Activated CD8-positive, alpha-beta T cell treated with anti-CD3 and anti-CD28 coated beads for 36 hours (primary cell): ENCODE measurements at places on chromosomes 5 and 9. TPM values are rescaled to one million over a fixed set of nuclear protein-coding genes. Genes with fewer than 3 reads are reported as not detected.

DNA sequence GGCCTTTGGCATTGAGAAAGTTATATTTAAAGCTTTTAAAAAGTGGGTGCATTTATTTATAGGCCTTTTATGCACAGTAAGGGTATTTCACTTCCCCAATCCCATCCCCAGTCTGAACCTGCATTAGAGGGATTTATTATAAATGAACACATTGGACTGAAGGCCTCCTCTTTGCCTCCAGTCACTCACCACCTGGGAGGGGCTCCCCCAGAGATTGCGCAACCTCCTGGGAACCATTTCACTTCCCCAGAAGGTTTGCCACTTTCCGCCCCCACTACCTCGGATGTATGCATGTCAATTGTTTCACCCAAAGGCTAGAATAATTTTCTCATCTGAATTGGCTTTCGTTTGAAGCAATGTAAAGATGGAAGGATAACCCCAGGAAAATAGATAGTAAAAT, 29.8 kb upstream of the VCAN start:
- no peak for DNase-seq

- DNase-seq, result no peak
Observed at GRCh38 chr9:125125523-125125922, 17.8 kb downstream of the SCAI start.

GRCh38 chr9:5553211-5553610, 42.9 kb downstream of the PDCD1LG2 start:
- DNase-seq, result no peak

ANKRD34B gene
- not detected for total RNA-seq

DNA sequence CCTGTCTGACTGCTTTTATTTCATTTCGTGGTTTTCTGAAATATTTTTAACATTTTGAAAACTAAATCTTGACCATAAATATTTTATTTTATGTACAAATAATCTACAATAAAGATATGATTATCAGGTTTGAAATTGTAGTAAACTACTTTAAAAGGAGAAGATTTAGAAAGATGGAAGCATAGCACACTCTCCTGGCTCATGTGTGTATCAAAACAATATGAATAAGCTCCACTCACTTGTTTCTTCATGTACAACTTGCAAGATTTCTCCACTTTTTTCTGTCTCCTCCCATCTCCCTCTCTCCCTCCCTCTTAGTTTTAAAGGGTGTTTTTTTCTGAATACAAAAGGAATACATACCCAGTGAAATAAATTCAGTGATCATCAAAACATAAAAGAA, 15.4 kb upstream of the VPS13A start:
- no peak for DNase-seq

- no peak for DNase-seq
Observed at GRCh38 chr5:176888016-176888864, 10.9 kb downstream of the HK3 start.

PPP1R26 gene
- total RNA-seq, result 0.54 TPM

DNA sequence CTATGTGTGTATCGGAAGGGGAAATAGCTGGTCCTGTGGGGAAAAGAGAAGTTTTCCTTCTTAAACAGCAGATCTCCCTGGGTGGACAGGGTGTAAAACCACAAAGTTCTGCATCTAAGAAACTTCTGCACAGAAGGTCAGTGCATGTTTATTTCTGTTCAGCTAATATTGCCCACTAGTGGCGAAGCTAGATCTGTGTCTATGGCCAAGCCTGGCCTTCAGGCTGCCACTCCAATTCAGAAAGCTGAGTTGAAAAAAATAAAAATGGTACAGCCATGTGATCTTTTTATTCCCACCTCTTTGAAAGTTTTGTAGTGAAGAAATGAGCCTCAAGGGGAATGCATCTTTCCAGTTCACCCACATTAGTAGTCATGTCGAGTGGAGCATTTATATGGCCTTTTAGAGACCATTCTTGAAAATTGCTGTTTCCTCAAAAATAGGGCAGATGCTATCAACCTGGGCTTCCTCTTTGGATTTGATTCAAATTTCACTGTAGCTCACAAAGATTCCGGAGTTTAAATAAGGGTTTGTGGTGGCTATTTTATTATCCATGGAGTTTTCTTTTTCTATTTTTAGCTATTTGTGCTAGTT, 488.0 kb downstream of the PRELID2 start:
- no peak for DNase-seq

DNA sequence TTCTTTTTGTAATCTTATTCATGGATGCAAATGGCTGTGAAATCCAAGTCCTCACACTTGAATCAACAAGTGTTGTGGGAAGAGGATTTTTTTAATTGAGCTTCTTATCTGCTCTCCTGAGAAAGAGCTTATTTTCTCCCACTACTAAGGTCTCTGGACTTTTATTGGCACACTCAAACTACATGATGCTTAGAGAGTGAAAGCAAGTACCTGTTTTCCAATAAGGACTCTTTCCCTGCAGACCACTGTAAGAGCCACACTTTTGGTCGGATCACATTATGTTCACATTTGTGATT, 546.4 kb upstream of the ARRDC3 start:
- DNase-seq, result no peak

ARHGEF28 gene
- not detected for total RNA-seq

SLC36A3 gene
- not detected for total RNA-seq

DNA sequence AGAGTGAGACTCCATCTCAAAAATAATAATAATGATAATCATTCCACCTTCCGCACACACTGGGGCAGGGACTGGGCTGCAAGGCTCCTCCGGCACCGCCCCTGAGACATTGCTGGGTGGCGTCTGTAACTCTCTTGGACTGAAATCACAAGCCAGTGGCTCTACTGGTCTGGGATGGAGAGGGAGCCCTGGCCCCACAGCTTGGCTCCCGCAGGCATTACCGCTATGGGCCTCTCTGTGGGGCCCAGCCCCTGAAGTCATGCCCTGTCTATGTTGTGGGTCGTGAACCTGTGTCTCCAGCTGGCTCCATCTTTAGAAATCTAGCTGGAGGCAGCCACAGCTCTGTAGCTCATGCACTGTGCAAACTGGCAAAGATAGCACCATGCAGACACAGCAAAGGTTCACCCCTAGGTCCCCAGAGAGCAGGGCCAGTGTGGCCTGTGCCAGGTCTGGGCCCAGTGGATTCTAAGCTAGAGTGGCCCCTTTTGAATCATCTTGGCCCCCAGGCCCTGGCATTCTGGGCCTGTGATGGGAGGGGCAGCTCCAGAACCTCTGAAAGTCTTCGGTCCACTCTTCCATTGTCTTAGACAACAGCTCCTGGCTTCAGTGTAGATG, 36.1 kb upstream of the COL5A1 start:
- no peak for DNase-seq

SV2C gene
- total RNA-seq, result not detected

- peak; percentile 44 for DNase-seq
Observed at GRCh38 chr9:93094658-93095204, 1.3 kb upstream of the CARD19 start.

- DNase-seq, result no peak
Observed at GRCh38 chr5:16957304-16958196, 21.5 kb upstream of the MYO10 start.

IL5 gene
- total RNA-seq, result 1.7 TPM

RNF183 gene
- total RNA-seq, result not detected

DNA sequence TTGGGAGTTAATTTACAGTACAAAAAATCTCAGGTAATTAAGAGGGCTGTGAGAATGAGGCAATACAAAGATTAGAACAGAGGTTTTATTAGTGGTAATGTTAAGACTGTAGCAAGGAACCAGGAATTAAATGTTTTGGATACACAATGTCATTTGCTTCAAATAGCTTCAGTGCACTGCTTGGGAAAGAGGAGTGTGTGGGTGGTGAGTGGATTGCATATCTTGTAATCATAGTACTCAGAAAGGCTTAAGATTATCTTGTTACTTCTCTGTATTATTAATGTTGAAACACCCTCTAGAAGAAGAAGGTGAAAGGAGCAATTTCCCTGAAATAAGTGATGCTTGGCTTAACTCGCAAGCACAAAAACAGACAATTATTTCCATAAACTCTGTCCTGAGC, 21.0 kb upstream of the TBCA start:
- no peak for DNase-seq

DNA sequence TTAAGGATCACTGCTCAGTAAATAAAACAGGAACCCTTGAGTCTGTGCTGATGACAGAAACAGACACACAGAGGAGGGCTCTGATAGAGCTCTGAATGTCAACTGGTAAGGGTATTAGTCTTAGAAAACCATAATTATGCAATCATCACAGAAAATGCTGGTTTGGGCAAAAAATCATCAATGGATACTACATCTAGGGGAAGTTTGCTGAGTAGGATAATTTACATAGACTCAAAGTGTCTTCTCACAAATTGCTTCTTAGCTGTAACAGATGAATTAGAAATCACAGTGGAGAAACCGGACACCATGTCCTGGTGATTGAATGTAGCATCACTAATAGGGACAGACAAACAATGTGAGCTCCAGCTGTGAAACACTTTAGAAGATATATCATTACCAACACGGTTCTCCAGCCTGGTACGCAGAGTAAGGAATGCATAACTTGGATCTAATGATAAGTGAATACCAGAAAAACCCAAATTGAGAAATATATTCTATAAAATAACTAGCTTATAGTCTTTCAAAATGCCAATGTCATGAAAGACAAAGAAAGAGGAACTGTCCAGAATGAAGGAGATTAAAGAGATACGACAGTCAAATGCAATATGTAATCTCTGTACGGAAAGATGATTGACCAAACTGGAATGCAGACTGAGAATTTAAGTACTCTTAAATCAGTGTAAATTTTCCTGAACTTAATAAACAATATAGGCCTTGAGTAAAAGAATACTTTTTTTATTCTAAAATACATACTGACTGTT, 17.3 kb downstream of the CHD1 start:
- no peak for DNase-seq

DNA sequence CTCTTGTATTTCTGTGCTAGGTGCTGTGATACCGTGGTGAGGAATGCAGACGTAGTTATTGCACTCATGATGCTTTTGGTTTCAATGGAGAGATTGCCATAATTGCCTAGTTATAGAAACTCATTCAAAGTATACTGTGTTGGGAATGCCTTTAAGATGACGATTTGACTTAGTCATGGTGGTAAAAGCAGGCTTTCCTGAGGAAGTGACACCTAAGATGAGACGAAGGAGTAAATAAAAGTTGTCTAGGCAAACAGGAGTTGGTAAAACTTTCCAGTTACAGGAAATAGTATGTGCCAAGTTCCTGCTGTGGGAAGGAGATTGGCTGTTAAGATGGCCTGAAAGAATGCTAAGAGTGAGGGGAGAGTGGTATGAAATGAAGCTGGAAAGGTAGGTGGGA, 48.1 kb downstream of the FOCAD start:
- DNase-seq, result no peak

DNA sequence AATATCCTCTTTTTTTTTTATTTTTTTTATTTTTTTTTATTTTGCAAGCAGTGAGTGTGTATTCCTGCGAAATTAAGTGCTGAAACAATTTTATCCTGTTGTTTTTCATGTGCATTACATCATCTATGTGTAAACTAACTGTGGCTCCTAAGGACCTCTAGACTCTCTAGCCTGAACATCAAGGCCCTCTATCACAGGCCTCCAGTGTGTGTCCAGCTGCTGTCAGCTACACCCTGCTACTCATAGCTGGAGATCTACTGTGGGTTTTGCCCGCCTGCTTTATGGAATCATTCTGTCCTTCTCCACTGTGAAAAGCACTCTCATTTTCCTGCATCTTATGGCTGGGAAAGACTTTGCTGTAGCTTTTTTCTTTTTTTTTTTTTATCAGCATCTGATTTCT, 157.8 kb downstream of the KCTD16 start:
- no peak for DNase-seq

- no peak for DNase-seq
Observed at GRCh38 chr5:110377943-110378342, 348.5 kb downstream of the TMEM232 start.

N4BP3 gene
- total RNA-seq, result 33.2 TPM

DNA sequence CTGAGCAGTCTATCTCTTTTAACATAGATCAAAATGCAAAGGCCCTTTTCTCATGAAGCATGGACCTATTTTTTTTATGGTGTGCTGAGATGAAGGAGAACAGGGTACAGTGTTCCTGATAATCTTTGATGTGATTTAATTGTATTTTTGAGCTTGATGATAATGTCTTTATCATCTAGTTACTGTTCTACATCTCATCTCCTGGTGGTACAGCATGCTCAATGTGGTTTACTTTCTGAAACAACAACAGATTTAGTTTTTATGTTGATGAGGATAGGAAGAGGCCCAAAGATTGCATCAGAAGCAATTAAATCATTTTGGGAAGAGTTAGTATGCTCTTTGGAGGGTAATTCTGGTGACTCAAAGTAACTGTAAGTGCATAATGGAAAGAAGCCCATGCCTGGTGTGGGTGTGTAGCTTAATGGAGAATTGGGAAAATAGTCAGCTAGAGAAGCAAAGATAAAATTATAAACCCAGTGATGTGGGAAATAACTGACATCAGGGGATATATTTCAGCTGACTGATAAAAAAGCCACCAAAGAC, 123.0 kb upstream of the KCNN2 start:
- DNase-seq, result no peak

XRCC4 gene
- total RNA-seq, result 12.8 TPM

- no peak for DNase-seq
Observed at GRCh38 chr5:43769571-43770355, 166.8 kb downstream of the NNT start.

DNA sequence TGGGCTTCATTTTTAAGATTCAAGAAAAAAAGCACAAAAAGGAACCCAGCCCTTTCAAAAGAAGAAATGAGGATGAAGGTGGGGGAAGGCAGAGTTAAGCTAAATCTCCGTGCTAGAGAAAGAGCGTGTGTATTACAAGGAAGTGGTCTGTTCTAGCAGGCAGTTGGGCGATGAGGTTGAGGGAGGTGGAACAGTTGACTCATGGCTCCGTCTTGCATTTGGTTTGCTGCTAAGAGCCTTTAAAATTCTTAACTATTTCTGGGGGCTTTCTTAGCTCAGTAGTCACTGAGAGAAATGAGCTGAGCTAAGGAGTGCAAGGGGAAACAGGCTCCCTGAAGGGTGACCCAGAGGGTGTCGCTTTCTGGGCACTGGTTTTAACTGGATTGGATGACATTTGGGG, 117.4 kb downstream of the GCNT1 start:
- DNase-seq, result peak; percentile 96

DNA sequence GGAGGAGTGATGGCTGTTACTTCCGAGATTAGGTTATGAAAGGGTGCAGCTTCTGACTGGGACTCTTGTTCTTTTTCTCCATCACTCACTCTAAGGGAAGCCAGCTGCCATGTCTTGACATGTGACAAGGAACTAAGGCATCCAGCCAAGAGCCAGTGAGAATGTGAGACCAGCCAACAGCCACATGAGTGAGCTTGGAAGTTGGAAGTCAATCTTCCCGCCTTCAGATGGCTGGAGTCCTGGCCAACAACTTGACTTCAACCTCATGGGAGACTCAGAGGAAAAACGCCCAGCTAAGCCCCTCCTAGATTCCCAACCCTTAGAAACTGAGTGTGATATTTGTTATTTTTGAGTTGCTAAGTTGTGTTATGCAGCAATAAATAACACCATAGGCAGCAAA, 201.1 kb downstream of the SNX18 start:
- no peak for DNase-seq

- no peak for DNase-seq
Observed at GRCh38 chr5:32559411-32559810, 25.9 kb upstream of the SUB1 start.

FOXD4L5 gene
- total RNA-seq, result 0.11 TPM
